IMR-90 (cell line): ENCODE measurements at places on chromosomes 4 and X. TPM values are rescaled to one million over a fixed set of nuclear protein-coding genes. Genes with fewer than 3 reads are reported as not detected.

- DNase-seq, result no peak
Measured at GRCh38 chrX:80181079-80181478, 166.5 kb downstream of the TBX22 start.

DNA sequence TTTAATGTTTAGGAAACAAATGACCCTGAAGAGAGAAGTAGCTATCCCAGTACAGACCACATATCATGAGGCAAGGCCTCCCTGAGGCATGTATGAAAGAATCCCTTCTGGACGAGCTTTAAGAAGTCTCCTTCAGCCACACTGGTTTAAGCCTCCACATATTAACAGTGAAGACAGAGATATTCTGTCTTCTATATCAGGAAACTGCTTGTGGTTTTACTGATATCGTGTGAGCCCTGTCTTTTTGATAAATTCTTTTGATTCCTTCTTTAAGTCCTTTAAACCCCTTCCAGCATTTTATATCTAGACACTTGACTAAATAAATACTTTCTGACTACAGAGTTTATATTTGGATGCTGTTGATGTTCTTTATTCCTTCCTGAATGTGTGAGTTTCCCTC is 45.9 kb upstream of the GPC4 start:
- no peak for DNase-seq

GRCh38 chrX:30863974-30864373 is 25.1 kb downstream of the TAB3 start:
- DNase-seq, result peak; percentile 37

GRCh38 chr4:187286525-187286924 is 562.9 kb upstream of the FAT1 start:
- peak; percentile 74 for DNase-seq

DNA sequence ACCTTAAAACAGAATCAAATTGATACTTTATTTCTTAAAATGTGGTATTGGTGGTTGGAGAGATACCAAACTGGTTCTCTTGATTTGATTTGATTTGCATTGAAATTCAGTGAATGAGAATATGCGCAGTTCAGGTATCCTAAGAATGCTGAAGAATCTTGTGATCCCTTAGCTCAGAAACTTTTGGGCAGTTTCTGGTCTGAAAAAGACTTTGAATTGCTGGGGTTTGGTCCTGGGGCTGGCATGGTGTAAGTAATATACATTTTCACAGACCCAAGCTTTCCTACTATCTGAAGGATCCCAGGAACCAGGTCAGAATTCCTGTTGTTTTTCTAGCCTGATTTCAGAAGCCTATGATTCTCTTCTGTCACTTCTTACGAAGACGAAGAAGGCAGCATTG is 6.6 kb downstream of the RAB33B start:
- no peak for DNase-seq

DNA sequence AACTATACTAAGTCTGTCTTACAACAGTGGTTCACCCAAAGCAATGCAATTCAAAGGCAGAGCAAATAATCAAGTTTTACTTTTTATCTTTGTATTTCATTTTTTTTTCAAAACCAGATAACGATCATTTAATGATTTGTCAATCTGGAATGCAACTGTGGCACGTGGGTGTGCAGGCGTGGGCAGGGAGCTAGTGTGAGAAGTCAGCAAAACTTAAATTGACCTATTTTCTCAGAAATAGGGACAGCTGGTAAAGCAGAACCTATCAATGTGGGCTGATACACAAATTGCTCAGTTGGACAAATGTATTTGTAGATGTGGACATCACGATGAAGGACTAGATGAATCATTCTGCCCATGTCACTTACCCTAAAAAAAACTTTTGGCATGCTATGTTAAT is 105.6 kb downstream of the CBLL2 start:
- no peak for DNase-seq

DNA sequence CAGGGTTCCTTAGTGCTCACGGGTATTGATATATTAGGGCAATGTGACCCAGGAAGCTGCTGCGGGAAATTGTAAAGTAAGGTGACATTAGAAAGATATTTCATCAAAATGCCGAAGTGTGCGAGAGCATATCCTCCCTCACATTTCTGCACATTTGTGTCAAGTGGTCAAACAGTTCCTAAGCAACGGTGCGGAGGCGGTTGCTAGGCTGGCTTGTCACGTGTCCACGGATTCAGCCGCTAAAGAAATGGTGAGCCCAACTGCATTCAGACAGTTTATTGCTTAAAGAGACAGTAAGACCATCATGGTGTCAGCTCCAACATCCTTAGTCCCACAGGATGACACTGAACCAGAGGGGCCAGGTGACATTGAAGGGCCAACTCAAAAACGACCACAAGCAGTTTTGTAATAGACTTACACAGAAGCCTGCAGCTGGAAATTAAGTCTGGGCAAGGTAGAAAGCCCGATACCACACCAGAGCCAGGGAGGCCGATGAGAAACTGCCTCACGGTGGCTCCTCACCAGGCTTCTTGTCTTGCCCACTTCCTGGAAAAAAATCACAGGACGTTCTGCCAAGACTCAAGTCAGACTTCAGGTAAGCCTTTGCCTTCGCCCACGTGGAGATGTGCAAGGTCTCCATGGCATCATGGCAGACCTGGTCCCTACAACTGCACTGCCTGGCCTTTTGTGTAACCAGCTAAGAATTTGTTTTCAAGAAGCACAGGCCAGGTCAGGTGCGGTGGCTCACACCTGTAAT is 50.4 kb downstream of the USP11 start:
- peak; percentile 65 for DNase-seq

GRCh38 chr4:68883870-68884269 is 67.7 kb downstream of the UGT2A3 start:
- no peak for DNase-seq

DNA sequence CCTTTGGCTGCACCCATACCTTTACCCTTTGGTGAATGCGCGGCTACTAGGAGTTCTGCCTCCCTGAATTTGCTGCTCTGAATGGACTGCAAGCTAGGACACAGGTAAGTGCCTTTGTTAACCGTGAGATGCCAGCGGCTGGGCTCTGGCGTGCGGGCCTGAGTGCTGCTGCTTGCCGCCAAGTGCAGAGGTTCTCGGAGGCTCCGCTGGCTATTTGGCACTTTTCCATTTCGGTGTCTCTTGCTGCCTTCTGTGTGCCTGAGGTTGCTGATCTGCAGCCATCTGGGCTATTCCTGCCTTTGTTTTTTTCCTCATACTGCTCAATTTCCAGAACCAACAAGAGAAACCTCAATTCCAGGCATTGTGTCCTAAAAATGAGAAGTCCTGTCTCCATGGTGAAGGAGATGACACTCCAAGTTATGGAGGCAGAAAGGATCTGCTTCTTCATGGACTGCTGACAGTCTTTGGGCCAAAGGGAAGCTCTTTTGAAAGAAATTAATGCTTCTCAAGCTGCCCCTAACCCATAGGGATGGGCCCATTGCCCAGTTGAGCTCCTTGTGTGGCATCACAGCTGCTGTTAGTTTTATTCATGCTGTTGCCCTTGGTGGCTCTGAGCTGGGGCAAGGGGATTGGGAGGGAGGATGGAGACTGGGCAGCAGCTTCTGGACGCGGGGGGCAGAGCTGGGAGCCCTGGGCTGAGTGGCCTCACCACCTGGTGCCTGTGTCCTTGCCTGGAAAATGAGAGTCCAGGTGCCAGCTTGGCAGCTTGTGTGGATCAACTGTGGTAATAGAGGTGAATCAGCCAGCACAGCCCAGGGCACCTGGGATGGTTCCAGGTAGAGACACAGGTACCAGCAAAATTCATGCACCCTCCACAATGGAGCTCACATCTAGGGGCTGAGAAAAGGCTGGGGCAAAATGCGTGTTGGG is 3.8 kb upstream of the TBC1D14 start:
- no peak for DNase-seq

- DNase-seq, result peak; percentile 22
Measured at GRCh38 chr4:186755550-186756519, 32.2 kb upstream of the FAT1 start.

DNA sequence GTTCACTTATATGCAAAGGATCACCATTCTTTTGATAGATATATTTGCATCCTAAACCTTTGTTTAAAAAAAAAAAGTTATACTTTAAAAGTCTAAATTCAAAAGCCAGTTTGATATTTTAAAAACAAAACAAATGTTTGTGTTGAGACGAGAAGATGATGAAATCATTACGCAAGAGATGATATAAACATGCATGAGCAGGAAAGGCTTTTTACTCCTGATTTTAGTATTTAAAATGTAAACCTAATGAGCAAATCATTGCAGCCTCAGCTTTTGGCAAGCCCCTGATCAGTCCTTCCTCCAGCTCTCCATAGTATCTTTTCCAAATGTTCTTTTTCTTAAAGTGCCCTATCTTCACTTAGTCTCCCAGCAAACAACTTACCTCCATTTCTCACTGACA is 115.6 kb downstream of the ARAP2 start:
- peak; percentile 1 for DNase-seq

DNA sequence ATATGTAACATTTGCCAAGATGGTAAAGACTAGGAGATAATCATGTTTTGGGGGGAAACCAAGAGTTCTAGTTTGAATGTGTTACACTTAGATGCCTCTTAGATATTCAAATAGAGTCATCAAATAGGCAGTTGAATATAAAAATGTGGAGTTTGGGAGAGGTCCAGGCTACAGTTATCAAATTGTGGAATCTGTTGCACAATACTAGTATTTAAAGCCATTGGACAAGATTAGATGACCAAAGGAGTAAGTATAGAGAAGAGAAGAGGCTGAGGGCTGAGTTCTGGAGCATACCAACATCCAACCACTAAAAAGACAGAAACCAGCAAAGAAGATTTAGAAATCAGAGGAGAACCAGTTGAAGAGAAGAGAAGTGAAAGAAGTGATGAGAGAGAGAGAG is 72.7 kb downstream of the NAA11 start:
- no peak for DNase-seq

GRCh38 chr4:78644744-78645330 is 93.3 kb downstream of the ANXA3 start:
- peak; percentile 86 for DNase-seq

GRCh38 chr4:44149282-44149681 is 299.3 kb downstream of the KCTD8 start:
- no peak for DNase-seq

GRCh38 chrX:24207826-24208225 is 58.3 kb downstream of the ZFX start:
- DNase-seq, result peak; percentile 68

DNA sequence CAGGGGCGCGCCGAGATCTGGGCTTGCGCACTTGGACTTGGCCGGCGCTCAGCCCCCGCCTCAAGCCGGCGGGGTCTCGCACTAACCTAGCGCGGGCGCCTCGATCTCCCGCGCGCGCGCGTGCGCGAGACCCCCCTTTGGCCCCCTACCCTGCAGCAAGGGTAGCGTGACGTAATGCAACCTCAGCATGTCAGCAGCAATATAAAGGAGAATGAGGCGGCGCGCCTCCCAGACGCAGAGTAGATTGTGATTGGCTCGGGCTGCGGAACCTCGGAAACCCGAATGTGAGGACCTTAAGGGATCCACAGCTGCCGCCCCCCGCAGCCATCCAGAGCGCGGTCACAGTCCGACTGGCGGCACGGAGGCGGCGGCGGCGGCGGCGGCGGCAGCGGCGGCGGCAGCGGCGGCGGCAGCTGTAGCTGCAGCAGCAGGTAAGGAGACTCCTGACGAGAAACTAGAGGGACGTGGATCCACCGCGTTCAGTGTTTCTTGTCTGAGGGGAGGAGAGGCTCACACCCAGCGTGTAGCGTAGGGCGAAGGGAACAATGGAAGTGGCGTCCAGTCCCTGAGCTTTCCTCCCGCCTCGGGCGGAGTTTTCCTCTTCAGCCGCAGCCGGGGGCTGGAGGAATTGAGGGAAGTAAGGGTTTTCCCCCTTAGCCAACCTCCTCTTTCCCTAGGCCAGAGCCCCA is at the start of the genes SATL1 and ZNF711:
SATL1 (minus strand) TSS at position 19 of the 689 bp plus-strand sequence. CDS start 134,811 bp downstream, outside the sequence.
ZNF711 (plus strand) TSS at position 231 of the 689 bp plus-strand sequence. CDS start 3,582 bp downstream, outside the sequence.
- peak; percentile 51 for DNase-seq

- DNase-seq, result peak; percentile 91
Measured at GRCh38 chr4:76011700-76012387, 4.5 kb upstream of the CXCL9 start.

DNA sequence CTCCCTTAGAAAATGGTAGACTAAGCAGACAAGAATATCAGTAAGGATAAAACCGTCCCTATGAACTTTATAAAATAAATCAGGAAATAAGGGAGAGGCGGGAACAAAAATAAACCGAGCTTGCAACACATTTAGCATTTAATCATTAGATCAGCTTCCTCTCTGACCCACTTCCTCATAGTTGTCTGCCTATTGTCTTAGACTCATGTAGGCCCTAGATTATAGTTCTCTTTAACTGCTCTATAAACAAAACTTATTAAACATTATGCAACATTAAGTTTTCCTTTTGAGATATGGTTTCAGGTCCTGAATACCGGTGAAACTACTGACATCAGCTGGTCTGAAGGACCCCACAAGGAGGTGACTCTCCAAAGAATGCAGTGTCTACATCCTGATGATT is 15.8 kb upstream of the SRD5A3 start:
- no peak for DNase-seq

GRCh38 chr4:115331241-115331640 is 217.8 kb upstream of the NDST4 start:
- DNase-seq, result no peak

GRCh38 chr4:41746440-41747229 is 1.9 kb downstream of the PHOX2B start:
- no peak for DNase-seq

GRCh38 chrX:103220511-103221323 is 5.8 kb downstream of the BEX4 start:
- no peak for DNase-seq

GRCh38 chrX:130186651-130187050 is 14.9 kb downstream of the RAB33A start:
- DNase-seq, result no peak

Gene TCEAL5
- total RNA-seq, result not detected in 2 replicates

Gene RAB39B
- total RNA-seq, result 0.54 and 0.56 TPM in 2 replicates

Gene TRMT10A
- 4.3 and 8.9 TPM in 2 replicates for total RNA-seq

Gene RTL5
- total RNA-seq, result 0.56 and 0.90 TPM in 2 replicates

Gene LSM6
- total RNA-seq, result 13.4 and 33.1 TPM in 2 replicates

Gene FAAH2
- total RNA-seq, result not detected in 2 replicates

Gene ETDA
- total RNA-seq, result not detected in 2 replicates

Gene GK2
- total RNA-seq, result not detected in 2 replicates

Gene COL25A1
- under 0.01 TPM in 2 replicates for total RNA-seq

Gene F8
- 1.1 and 1.4 TPM in 2 replicates for total RNA-seq

Gene ZGRF1
- 5.6 and 10.0 TPM in 2 replicates for total RNA-seq

Gene NXF2
- total RNA-seq, result not detected in 2 replicates

Gene FGFRL1
- total RNA-seq, result 43.3 and 49.3 TPM in 2 replicates

Gene LARP1B
- 11.1 and 21.9 TPM in 2 replicates for total RNA-seq

Gene ARX
- not detected in 2 replicates for total RNA-seq

Gene PLK4
- 15.1 and 16.1 TPM in 2 replicates for total RNA-seq

Gene CXCL5
- total RNA-seq, result not detected in 2 replicates

Gene RRH
- total RNA-seq, result not detected in 2 replicates
